NCI-H2081 (cell line): ENCODE measurements at places on chromosomes 1 and 21.
A peak's percentile ranks its signal among the peaks of the same experiment; 100 is the strongest.

DNA sequence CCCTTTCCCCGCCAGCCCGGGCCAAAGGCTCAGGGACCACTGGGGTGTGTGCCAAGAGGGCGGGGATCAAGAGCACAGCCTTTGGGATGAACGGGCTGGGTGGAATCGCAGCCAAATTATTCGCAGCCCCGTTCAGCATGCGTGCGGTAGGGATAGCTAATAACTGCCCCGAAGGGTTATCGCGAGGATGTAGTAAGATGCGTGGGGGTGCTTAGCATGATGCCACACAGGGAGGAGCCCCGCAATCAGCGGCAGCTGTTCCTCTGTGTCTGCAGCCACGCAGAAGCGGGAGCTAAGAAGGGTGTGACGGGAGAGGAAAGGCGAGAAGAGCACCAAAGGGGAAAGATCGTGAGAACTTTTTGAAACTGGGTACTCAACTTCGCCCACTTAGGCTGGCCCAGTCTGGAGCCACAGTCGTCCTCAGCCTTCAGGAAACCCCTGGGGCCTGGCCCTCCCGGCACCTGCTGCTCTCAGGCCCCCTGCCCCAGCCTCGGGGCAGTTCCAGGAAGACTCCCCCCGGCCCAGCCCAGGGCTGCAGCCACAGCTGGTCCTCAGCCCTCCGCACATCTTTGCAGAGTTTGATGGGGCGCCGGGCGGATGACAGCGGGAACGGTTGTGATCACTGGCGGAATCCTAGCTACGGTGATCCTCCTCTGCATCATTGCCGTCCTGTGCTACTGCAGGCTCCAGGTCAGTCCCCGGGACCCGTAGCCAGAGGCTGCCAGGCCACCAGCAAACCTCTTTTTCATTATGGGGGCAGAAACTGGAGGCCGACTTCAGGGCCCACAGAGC lies 64.9 kb downstream of the TOR1AIP2 start:
- DNase-seq: no peak

DNA sequence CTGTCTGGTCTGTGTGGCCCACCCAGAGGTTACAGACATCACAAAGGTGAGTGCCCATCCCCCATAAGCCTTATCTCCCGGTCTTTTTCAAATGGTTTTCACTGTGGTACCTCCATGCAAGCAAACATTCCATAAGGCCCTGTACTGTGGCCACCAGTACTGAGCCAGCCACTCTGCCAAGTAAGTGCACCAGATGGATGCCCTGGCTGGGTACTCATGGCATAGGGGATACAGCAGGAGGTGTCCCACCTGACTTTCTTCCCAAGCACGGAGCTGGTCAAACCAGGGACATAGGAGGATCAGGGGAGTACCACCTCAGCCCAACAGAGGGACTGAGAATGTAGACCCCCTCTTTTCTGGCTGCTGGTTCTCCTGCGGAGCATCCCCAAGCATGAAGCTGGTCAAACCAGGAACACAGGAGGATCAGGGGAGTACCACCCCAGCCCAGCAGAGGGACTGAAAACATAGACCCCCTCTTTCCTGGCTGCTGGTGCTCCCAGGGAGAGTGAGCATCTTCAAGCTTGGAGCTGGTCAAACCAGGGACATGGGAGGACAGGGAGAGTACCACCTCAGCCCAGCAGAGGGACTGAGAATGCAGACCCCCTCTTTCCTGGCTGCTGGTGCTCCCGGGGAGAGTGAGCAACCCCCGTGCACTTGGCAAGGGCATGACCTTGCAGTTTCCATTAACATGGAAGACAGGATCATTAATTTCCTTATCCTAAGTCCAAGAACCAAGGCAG lies 81.8 kb upstream of the KLHDC7A start:
- no peak for DNase-seq

GRCh38 chr1:2468540-2468939 lies 7.5 kb upstream of the PLCH2 start:
- no peak for DNase-seq

DNA sequence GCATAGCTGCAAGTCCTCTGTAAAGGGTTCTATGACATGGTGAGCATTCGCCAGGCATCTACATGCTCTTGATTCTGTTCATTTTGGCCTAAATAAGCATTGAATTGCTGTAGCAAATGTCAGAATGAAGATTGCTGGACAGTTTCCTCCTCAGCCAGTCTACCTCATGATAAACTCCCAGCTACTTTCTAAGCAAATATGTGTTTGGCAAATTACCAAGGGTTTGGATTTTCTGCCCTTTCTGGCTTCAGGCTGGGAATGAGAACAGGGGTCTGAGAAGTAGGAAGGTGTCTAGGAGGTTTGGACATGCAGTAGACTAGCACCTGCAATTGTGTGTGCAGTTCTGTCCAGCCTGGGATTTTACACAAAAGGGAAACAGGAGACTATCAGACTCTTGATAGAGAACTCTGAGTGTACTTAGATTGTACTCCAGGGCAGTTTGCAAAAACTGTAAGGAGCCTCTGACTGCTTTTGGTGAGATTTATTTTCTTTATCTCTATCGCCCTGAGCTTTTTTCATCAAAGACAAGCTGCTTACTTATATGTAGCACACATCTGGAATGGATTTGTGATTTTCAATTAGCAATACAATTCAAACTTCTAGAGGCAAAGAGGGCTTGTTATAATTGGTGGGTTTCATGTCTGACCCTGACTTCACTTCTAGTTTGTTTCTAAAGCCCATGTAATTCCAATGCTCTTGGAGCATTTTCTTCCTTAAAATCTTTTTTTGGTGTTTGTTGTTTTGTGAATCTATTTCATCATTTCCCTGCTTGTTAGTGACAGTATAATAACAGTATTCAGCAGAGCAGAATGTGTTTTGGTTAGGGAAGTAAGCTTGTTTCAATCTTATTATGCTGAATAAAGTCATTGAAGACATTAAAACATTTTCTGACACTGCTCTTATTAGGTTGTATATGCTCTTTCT lies 150.8 kb downstream of the VPS13D start:
- no peak for DNase-seq

DNA sequence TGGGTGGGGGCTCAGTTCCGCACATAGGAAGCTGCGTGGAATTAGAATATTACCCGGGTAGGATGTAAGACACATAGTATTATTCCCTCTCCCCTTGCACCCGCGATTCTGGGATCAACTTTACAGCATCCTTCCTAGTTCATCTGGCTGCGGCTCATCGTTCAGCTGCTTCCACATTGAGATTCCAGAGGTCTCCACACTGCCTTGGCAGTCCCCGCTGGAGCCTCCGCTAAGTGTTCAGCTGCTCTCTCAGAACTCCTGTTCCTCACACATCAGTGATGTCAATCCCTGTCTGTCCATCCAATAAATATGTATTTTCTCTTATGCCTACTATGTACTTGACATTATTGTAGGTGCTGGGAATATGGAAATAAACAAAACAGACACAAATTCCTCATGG lies 135.6 kb upstream of the SYT6 start:
- no peak for DNase-seq

DNA sequence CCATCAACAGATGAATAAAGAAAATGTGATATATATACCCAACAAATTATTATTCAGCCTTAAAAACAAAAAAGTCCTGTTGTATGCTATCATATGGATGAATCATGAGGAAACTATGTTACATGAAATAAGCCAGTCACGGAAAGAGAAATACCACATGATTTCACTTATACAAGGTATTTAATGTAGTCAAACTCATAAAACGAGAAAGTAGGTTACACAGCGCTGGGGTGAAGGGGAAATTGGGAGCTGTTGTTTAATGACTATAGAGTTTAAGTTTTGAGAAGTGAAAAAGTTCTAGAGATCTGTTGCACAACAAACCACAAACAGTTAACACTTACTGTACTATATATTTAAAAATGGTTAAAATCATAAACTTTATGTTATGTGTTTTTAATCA lies 58.5 kb downstream of the SLC25A24 start:
- DNase-seq: no peak

DNA sequence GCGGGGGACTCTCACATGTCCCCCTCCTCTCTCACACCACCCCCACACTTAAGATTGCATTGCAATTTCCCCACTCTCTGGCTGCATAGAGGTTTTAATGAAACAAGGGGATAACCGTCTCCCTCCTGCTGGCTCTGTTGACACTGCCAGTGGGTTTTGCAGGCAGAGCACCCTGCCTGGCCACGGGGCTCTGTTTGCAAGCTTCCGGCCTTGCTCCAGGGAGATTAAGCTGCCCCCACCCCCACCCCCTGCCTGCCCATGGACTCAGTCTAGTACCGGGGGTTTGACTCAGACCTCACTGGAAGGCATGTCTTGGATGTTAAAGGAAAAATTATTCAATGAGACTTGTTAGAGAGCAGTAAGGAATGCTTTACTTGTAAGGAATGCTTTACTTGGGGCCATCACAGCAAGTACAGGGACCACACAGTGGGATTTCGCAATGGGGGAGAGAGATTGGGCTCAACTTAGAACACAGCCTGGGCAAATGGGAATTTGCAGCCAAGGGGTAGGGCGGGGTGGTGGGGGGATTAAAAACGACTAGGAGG lies 101.0 kb downstream of the AJAP1 start:
- no peak for DNase-seq

DNA sequence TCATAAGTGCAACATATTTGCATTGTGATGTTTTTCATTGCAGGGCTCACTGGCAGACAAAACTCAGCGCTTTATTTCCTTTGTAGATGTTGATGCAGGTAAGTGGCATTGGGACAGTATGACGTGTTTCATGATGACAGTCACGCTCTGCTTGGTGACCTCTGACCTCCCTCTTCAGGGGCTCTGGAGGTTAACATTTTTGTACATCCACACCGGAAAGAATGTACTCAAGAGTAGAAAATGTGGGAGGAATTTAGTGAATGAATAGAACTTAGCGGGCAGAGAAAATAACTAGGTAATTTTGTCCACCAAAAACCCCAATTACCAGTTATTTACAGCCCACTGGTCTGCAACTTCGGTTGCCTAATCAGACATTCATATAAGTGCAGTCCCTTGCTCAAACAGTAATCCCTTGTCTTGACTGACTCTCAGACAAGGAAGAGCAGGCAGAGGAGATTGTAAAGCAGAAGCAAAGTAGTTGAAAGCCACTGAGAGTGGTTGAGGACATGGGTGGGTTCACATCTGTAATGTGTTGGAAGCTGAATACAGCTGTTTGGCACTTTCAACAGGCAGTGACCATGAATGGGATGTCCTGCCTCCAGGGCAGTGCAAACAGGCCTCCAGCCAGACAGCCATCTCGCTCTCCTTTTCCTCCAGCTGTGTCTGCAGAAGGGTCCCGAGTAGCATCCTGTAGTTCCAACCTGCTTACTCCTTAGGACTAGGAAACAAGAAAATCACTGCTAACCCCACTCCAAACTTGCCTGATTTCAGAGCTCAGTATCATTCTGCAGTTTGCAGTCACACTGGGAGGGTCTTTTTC lies 188.9 kb downstream of the NRIP1 start:
- no peak for DNase-seq

DNA sequence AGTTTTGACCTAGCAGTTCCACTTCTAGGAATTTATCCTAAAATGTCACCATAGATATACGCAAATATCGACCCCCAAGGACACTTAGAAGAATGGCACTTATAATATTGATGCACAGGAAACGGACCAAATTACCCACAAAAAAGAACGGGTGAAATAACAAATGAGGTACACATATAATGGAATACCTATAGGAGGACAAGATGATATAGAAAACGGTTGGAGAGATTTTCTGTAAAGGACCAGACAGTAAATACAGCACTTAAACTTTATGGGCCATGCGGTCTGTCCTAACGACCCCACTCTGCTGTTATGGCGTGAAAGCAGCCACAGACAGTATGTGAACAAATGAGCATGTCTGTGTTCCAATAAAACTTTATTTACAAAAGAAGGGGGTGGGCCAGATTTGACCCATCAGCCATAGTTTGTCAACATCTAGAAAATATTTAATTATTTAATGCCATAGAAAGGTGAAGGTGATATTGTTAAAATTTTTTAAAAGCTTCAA lies 2.4 kb downstream of the TMPRSS3 start:
- DNase-seq: no peak

GRCh38 chr1:43382027-43382779 lies 7.4 kb downstream of the MED8 start:
- DNase-seq: no peak

GRCh38 chr1:24157918-24158481 lies 15.1 kb upstream of the IL22RA1 start:
- DNase-seq: peak; percentile 1

- no peak for DNase-seq
Observed at GRCh38 chr1:212629450-212630157, 21.0 kb downstream of the ATF3 start.

DNA sequence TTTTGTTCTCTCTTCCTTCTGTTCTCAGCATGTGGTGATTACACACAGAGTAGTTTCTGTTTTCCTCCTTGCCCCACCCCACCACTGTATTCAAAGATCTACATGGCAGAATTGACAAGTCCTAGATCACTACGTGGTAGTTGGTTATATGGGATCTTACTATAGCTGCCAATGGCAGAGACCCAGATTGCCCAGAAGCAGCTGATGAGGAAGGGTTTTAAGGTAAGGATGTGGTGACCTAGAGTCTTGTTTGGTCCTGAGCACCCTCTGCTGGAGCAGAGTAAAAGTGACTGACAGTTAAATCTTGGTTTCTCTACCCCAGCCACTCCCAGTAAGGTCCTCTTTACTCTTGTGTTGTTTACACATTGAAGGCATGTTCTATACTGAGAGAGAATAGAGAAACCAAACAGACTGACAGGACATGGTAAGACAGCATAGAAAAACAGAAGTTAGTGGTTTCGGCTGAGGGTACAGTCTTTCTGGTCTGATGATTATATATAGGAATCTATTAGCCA lies 22.8 kb upstream of the STRIP1 start:
- no peak for DNase-seq

DNA sequence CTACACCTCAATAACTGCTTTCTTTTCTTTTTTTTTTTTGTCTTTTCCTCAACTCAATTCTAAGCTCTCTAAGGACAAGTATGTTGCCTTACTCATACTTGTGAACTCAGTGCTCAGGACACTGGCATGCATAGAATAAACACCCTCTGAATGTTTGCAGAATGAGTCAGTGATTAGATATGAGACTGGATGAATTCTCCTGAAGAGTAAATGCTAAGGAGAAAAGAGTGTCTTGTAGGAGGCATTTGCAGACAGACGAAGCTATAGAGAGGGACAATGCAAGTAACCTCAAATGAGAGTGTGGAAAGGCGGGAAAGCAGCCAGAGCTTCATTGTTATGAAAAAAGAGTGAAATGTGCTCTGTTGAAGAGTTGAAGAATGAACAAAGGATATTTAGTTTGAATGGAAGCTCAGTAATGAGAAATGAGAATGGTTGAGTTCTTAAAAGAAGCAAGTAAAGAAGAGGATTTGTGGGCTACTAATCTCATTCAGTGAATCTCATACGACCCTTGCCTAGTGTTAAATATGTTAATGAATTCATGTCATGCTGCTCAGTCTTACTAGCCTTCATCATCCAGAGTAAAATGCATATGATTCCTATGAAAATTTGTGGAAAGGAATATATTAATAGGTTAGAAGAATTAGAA lies 166.1 kb upstream of the DPYD start:
- DNase-seq: no peak

GRCh38 chr1:226761322-226761721 lies 22.2 kb upstream of the ITPKB start:
- no peak for DNase-seq
